NCI-H69 (cell line): ENCODE measurements at places on chromosomes 12 and 14.

GRCh38 chr14:84922370-84922769, 607.6 kb upstream of the FLRT2 start:
- DNase-seq = peak; percentile 54

DNA sequence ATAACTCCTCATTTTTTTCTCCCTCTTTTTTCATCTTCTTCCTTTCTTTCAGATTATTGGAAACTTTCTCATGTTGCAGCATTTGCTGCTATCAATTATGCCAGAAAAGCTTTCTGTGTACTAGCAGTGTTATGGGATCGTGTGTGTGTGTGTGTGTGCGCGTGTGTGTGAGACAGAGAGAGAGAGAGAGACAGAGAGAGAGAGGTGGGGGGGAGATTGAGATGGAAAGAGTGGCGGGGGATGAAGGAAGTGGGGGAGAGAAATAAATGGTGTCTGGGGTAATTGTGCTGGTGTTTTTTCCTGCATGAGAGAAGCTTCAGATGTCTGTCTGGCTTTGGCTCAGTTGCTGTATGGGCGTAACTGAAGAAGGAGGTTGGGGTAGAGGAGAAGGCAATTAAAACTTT, 268.9 kb downstream of the RAD51B start:
- peak; percentile 94 for DNase-seq

DNA sequence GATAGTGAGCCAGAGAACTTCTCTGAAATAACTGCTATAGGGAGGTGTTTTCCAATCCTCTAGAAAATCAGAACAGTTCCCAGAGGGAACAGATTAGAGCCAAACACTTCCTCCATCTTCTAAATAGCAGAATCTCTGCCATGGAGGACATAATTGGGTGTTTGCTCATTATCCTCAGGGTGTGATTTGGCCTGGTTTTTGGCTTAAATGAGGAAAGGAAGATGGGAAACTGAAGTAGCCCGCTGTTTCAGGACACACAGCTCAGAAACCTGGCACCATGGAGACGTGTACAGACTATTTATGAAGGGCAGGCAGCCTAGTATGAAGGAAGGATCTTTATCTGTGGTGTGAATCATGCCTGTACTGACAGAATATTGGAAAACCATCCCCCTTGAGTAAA, 231.7 kb upstream of the PRKD1 start:
- peak; percentile 92 for DNase-seq

GRCh38 chr14:91063119-91063518, 2.7 kb upstream of the RPS6KA5 start:
- peak; percentile 17 for DNase-seq

GRCh38 chr12:53079226-53080117, at the start of gene SPRYD3:
Gene SPRYD3 (minus strand): TSS chr12:53079390. CDS start chr12:53079333, 57 bp downstream.
- DNase-seq = peak; percentile 98

GRCh38 chr12:125161712-125162022, 96.4 kb downstream of the AACS start:
- DNase-seq = peak; percentile 75

- peak; percentile 50 for DNase-seq
Measured at GRCh38 chr12:123233505-123234308, 471 bp downstream of the MTRFR start.

DNA sequence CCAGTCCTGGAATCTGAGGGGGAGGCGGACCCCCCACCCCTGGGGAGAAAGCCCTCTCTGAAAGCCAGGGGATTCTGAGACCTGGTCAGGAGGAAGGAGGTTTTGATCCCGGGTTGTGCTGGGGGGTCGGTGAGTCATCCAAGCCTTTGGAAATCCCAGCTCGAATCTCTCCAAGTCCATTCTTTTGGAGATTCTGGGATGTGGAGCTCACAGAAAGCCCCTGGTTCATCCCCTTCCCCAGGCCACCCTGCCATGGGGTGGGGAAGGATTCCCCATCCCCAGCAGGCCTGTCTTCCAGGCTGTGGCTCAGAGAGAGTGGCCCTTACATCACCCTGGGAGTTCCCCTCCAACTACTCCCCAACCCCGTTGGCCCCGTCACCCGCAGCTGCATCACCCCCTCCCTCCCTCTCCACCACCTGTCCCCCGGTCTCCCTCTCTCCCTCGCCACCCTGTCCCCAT, 14.3 kb downstream of the EXOC3L4 start:
- peak; percentile 29 for DNase-seq
